ENCODE measurements at places on chromosomes 4 and X.

GRCh38 chrX:120457766-120458180, 11.3 kb downstream of the LAMP2 start:
- no peak for DNase-seq

DNA sequence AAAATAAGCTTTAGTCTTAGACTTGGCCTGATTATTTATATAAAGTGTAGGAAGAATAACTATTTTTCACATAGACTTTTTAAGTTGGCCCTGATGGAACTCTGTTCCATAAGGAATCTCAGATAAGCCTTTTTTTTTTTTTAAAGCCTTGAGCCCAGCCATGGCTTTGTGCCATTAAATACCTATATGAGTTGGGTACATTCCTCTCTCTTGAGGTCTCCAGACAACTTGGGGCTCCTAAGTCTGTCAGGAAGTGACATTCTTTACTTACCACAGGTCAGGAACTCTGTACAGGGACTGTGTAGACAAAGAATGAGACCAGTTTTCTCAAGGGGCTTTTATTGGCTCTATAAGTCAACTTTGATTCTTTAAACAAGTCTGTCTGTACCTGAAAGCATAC, 27.1 kb upstream of the IGFBP7 start:
- no peak for DNase-seq

DNA sequence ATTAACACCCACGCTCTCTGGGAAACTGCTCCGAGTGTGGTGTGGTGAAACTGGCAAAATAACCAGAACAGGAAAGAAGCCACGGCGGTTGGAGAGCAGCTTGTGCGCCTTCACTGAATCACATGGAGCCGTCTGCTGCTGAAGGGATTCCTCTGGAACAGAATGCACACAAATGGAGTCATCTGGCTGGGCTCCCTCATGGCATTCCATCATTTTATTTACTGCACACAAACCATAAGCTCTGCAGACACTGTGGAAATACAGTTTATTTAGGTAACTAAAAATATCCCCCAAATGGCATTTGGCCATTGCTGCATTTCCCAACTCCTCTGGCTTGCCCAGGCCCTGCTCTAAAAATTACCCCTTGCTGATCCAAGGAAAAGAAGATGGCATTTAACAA, 187.0 kb upstream of the S100G start:
- no peak for DNase-seq

GRCh38 chrX:140836874-140837273, 127.3 kb downstream of the LINC00632 start:
- no peak for DNase-seq

GRCh38 chr4:8774071-8774470, 97.6 kb downstream of the HMX1 start:
- DNase-seq, result no peak

GRCh38 chr4:181845617-181846016, 397.6 kb upstream of the TENM3 start:
- DNase-seq, result no peak

DNA sequence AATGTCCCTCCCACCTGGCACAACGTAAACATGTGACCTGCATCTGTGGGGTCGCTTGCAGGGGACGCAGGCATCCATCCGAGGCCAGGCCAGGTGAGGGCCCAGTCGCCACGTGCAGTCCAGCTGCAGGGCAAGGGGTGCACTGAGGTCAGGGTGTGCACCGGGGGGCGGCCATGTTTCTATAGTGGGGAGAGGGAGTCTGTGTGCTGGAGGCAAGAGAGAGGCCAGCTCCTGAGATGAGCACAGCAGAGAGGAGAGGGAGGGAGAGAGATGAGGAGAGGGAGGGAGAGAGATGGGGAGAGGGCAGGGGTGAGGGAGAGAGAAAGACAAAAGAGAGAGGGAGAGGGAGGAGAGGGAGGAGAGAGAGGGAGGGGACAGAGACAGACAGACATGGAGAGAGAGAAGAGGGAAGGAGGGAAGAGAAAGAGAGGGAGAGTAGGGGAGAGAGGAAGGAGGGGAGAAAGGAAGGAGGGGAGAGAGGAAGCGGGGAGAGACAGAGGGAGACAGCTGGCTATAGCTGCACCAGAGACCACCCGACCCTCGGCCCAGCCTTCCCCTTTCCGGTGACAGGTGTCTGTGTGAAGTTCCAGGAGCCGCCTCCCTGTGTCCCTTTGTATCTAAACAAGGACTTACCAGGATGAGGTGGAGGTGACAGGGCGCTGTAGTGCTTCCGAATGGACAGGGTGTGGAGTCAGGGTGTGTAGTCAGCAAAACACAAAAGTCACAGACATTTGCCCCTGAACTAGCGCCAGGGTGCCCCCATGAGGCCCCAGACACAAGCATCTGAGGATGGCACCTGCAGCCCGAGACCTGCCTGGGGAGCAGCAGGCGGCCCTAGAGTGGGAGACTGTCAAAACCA, 68.7 kb downstream of the ADRA2C start:
- DNase-seq, result no peak

DNA sequence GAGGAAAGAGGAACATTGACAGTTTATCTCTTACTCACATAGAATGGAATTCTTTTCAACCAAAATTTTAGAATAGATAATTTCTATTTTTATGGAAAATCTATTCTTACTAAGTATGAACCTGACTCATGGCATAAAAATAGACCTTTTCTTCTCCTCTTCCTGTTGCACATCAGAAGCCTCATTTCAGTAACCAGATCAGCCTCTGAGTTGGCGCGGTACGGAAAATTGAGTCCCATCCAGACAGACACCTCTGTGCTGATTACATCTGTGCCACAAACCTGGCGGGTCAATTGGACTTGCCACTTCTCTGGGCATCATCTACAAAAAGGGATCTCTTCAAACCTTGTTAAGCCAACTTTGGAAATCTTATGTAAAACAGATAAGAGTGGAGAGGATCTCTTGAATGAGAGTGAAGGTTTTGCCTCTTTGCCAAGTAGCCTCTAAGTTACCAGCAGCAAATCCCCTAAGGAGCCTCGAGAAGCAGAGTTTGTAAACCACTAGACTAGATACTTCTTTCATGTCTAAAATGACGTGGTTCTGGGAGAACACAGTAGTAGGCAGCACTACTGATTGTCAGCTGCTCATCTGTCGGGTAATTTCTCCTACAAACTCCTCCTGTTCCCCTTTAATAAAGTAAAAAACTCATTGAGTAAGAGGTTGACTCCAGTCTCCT, 37.4 kb downstream of the TENM3 start:
- no peak for DNase-seq

GRCh38 chr4:6225469-6225868, 25.1 kb upstream of the JAKMIP1 start:
- DNase-seq, result no peak

GRCh38 chr4:157964463-157964862, 208.4 kb downstream of the GASK1B start:
- DNase-seq, result no peak

DNA sequence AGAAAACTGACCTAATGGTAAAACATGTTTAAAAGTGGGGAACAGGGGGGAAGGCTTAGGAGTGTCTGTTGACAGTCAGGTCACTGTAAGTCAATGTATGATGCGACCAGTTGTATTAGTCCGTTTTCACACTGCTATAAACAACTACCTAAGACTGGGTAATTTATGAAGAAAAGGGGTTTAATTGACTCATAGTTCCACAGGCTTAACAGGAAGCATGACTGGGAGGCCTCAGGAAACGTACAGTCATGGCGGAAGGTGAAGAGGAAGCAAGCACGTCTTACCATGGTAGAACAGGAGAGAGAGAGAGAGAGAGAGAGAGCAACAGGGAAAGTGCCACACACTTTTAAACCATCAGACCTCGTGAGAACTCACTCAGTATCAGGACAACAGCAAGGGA, 13.0 kb upstream of the PLAC1 start:
- no peak for DNase-seq

- no peak for DNase-seq
Observed at GRCh38 chr4:185115827-185116232, 27.2 kb upstream of the SLC25A4 start.

DNA sequence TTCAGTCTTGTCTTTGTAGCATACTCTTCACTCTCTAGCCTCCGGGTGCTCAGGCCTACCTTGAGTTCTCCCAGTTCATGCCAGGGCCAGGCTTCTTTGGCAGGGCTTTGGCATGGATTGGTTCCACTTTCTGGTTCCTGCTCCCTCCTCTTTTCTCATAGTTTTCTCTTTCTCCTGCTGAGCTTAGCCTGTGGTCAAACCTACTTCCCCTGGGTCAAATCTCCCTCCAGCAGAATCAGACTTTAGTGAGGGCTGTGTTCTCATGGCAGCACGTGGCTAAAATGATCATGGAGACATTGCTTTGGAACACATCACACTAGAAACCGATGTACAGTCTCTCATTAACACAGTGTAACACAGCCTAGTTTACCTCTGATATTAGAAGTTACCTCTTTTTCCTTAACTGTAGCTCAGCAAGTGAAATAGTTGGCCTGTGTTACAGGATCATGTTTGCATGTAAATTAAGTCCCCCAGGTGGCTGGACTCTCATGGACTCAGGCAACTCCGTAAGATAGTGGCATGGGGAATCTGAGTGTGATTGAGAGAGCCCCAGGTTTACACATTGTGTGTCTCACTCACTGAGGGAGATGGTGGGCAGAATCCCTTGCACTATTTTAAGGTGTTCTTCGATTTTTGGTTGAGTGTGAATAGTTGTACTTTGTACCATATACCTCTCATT, 13.3 kb downstream of the RAB9A start:
- no peak for DNase-seq

DNA sequence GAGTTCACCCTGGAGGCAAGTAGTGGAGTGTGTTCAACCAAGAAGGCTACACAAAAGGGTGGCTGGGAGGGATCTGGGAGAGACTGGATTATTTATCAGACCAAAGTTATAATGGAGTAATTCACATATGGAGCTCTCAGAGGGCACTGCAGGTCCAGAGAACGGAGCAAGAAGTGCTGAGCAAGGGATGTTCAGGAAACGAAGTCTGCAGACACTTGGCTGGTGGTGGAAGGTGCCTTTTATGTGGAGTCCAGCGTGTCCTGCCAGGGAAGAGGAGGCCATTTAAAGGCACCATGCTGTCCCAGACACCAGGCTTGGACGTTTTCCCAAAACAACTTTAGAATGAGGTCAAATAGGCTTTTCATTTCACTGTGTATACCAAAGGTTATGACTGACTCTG, 130.1 kb downstream of the CEP135 start:
- DNase-seq, result no peak

DNA sequence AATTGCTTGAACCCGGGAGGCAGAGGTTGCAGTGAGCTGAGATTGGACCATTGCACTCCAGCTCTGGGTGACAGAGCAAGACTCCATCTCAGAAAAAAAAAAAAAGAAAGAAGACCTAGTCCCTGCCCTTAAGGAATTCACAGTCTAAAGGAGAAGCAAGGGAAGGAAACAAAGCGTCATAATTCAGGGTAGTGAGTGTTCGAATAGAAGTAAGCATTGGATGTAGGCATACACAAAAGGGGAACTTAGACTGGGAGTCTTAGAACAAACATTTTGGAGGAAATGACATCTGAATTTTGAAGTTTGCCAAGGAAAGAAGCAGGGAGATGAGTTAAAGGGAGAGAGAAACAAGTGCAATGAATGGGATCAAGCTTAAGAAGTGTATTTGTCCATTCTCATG, 32.4 kb downstream of the PPM1K start:
- DNase-seq, result no peak

- no peak for DNase-seq
Observed at GRCh38 chr4:104489731-104490095, 5.0 kb downstream of the CXXC4 start.

DNA sequence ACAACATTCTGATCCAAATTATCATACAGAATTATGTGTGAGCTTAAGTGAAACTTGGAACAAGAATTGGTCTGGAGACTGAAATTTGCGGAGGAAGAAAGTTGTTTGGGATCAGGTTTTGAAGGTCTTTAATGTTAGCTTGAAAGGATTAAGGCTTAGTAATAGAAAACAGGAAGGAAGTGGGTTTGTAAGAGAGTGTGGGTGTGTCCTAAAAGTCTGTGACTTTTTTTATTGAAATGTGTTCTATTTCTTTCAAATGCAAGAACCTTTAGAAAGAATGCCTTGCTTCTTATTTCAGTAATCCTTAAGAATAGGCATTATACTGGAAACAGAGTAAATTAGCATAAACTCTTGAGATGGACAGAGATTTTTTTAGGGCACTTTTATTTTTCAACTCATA, 198.0 kb downstream of the GALNTL6 start:
- no peak for DNase-seq

DNA sequence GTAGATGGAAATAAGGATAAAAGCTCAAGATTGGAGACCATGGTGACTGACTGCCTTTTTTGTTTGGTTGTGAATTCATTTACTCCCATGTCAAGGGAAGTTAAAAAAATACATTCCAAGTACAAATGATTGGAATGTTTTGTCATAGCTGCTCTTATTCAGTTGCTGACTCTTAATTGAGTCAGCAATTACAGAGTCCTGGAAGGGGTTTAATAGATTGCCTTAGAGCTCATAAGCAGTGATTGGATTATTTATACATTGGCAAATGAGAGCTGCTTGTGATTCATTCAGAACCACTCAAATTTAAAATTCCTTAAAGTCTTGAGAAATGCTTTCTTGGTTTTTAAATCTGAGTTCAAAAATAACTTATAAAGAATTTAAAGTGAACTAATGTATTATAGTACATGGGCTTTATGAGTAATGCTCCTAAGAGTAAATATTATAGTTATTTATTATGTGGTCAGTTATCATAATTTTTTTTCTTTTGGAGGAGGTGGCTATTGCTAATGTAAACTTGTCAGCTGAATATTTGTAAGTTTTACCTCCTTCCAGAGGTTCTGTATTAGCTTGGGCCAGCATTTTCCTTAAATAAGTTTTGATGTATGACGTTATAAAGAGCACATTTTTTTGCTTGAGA, 13.6 kb downstream of the JADE1 start:
- no peak for DNase-seq

DNA sequence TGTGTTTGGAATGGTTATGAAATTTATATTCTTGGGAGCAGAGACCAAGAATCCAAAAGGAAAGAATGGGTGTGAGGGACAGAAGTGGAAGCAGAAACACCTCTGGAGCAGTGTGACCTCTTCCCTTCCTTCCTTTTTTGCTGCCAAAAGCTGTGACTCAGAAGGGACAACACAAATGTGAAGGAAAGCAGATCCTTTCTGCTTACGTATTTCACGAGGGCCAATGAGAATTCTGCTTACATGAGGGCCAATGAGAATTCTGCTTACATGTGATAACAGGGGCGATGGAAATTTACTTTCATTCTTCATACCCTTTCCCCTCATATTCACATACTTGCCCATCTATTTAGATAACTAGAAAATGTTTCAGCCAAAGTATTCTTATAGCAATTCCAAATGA, 404.6 kb downstream of the PRDM5 start:
- no peak for DNase-seq

- no peak for DNase-seq
Observed at GRCh38 chrX:111435469-111435868, 23.5 kb upstream of the DCX start.

DNA sequence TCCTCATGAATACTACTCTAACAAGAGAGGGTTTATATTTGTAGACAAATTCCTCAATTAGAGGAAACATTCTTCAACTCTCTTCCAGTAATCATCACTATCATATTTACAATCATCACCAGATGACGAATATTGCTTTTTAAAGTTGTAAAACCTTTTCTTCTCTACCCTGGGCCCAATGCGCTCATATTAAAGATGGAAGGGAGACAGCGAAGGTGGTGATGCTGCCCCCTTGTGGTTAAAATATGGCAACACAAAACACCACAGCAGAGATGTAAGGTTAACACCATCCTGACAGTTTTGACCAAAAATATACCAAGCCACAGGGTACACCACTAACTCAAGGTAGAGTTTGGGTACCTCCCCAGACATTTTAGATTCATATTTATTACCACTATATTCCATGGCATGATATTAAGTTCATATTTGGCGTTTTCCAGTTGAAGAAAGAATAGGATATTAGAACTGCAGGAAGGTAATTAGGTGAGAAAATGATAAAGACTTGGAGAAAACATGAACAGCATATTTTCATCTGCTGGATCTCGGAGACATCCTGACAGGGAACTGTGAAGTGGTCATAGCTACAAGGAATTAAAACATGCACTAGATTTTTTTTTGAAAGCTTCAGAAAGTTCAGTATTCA, 72.8 kb downstream of the SLC9A7 start:
- no peak for DNase-seq
